Activated CD4-positive, alpha-beta T cell treated with anti-CD3 and anti-CD28 coated beads for 36 hours (primary cell): ENCODE measurements at places on chromosomes 7 and 10. TPM values are rescaled to one million over a fixed set of nuclear protein-coding genes. Genes with fewer than 3 reads are reported as not detected.

Gene TMEM270
- not detected for total RNA-seq

Gene NPC1L1
- total RNA-seq = not detected

Gene TMEM176B
- total RNA-seq = not detected

Gene HECW1
- total RNA-seq = not detected

Gene SPDYE11
- not detected for total RNA-seq

Gene COL26A1
- total RNA-seq = not detected

Gene ZEB1
- 32.0 TPM for total RNA-seq

Gene STEAP1B
- 0.23 TPM for total RNA-seq

Gene VENTX
- not detected for total RNA-seq

Gene GDF2
- not detected for total RNA-seq

Gene INSYN2A
- total RNA-seq = not detected

Gene PRPF18
- total RNA-seq = 21.0 TPM

Gene ZNF138
- 12.0 TPM for total RNA-seq

Gene ZPBP
- not detected for total RNA-seq

Gene TDRD1
- total RNA-seq = 0.21 TPM

Gene ORC5
- total RNA-seq = 25.1 TPM

DNA sequence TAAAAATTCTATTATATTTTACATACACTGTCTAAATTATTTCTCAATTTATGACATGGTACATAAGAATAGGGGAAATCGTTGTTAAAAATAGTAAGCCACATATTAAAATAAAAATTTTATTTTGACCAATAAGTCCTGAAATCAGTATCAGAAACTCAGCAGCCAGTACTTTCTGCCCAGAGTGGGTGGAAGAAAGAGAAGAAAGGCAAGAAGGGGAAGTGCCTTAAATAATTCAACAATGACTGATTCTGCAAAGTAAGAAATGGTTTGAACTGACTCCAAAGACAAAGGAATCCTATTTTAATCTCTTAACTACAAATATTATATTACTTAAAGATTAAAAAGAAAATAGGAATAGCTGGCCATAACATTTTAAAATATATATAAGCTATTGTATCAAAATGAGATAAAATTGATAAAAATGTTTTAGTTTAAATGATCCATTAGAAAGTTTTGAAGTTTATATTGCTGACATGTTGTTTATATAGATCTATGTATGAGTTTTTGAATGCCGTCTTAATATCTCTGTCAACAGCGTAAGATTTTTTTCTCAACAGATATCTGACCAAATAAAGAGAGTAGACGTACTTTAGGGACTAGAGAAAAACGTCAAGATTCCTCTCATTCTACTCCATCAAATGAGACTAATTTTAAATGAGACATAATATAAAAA lies 30.2 kb upstream of the NRCAM start:
- DNase-seq = no peak

- DNase-seq = no peak
Observed at GRCh38 chr10:2681891-2682290, 385.5 kb upstream of the PFKP start.

- no peak for DNase-seq
Observed at GRCh38 chr7:2271273-2272026, 29.4 kb downstream of the NUDT1 start.

- no peak for DNase-seq
Observed at GRCh38 chr10:63553031-63553430, 31.8 kb downstream of the REEP3 start.

GRCh38 chr7:28983396-28984190 lies 25.5 kb upstream of the TRIL start:
- DNase-seq = no peak

- DNase-seq = no peak
Observed at GRCh38 chr7:33893377-33893776, 12.0 kb upstream of the BMPER start.

DNA sequence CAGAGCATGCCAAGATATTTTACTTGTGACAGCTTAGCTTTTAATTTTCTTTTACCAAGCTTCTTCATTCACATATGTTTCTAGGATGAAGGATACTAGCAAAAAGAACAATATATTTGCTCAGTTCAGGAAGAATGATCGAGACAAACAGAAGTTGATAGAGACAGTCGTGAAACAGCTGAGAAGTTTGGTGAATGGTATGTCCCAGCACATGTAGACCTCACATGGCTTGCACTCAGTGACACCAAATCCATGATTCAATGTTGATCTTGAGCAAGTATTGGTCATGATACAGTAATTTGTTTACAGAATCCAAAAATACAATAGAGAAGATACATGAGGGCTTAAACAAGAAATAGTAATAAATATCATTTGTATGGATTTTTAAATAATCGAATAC lies 2.5 kb upstream of the CYP26C1 start:
- DNase-seq = no peak

DNA sequence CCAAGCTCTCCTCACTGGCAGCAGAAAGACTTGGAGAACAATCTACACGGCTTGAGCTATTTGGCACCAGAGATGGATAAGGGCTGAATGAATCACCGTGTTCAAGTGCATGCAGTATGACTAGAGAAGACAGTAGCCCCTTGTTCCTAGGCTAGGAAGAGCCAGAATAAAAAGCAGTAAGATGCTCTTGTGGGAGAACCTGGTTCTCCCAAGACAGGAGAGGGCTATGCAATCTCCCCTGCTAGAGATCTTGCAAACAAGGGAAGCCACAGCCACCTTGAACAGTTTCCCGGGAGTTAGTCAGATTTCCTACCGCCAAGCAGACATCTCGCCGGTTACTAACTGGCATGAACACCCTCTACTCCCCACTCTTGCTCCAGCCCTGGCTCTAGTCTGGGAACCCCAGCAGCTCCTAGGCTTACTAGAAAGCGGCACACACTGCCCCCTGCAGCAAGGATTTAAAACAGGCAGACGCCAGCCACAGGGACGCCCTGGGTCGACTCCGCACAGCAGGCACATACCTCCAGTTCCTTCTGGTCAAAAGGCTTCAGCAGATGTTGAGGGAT lies 107.3 kb downstream of the SMURF1 start:
- DNase-seq = peak; percentile 23

GRCh38 chr7:1323178-1324027 lies 90.7 kb downstream of the UNCX start:
- no peak for DNase-seq

GRCh38 chr10:16545116-16545736 lies 23.5 kb upstream of the C1QL3 start:
- DNase-seq = peak; percentile 21

- no peak for DNase-seq
Observed at GRCh38 chr7:2080060-2080387, 152.7 kb downstream of the MAD1L1 start.

GRCh38 chr7:121102619-121103018 lies 114.1 kb downstream of the CPED1 start:
- DNase-seq = no peak

GRCh38 chr7:35558841-35559240 lies 136.1 kb downstream of the HERPUD2 start:
- no peak for DNase-seq

- DNase-seq = no peak
Observed at GRCh38 chr10:6123532-6123931, 34.7 kb downstream of the RBM17 start.

GRCh38 chr10:94583124-94583523 lies 37.5 kb downstream of the HELLS start:
- DNase-seq = no peak

GRCh38 chr7:117582219-117582704 lies 102.4 kb downstream of the CFTR start:
- DNase-seq = no peak

- DNase-seq = no peak
Observed at GRCh38 chr7:12896316-12896715, 208.9 kb downstream of the ARL4A start.

GRCh38 chr10:112698133-112698817 lies 251.3 kb downstream of the VTI1A start:
- DNase-seq = no peak

DNA sequence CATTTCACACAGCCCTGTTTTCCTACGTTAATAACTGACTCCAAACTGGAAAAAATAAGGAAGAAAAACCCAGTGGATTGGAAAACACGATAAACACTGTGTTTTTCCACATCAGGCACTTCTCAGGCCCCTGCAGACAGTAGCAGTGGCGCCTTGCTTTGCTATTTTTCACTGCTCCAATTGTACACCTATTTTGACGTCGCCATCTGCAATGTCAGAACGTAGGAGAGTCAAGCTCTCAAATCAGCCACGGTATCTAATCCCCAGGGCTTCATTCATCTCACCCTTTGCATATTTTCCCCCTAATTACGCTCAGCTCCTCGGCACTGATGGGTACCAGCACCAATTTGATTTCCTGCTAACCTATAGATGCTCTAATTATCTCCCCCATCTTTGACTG lies 338.1 kb upstream of the GALNT17 start:
- no peak for DNase-seq

GRCh38 chr7:151321341-151321740 lies 20.3 kb upstream of the NUB1 start:
- no peak for DNase-seq
